Fibroblast of villous mesenchyme (primary cell): ENCODE measurements at places on chromosomes 6 and 20. TPM values are rescaled to one million over a fixed set of nuclear protein-coding genes. Genes with fewer than 3 reads are reported as not detected.

GLP1R gene
- total RNA-seq, result not detected in 2 replicates

SIGLEC1 gene
- not detected in 2 replicates for total RNA-seq

FRK gene
- 0.32 and 0.43 TPM in 2 replicates for total RNA-seq

SMOC2 gene
- 0.32 TPM in 1 of 2 replicates, not detected in the other for total RNA-seq

SIRPB1 gene
- not detected in 2 replicates for total RNA-seq

CASP8AP2 gene
- total RNA-seq, result 11.9 and 18.1 TPM in 2 replicates

TDP2 gene
- 13.2 and 22.9 TPM in 2 replicates for total RNA-seq

EEF1E1 gene
- 22.5 and 35.8 TPM in 2 replicates for total RNA-seq

ATP6V1G2 gene
- total RNA-seq, result 1.3 and 3.0 TPM in 2 replicates

PTCHD4 gene
- 4.2 and 4.7 TPM in 2 replicates for total RNA-seq

TGM2 gene
- 1,041 and 2,020 TPM in 2 replicates for total RNA-seq

KCNK5 gene
- not detected in 2 replicates for total RNA-seq

TUBB2B gene
- total RNA-seq, result 4.8 and 5.2 TPM in 2 replicates

SLC4A11 gene
- 1.6 and 1.7 TPM in 2 replicates for total RNA-seq

MYL9 gene
- 184 and 195 TPM in 2 replicates for total RNA-seq

LBP gene
- total RNA-seq, result not detected in 2 replicates

ATP5F1E gene
- total RNA-seq, result 27.2 and 27.7 TPM in 2 replicates

GPR63 gene
- total RNA-seq, result under 0.01 and 0.32 TPM in 2 replicates

SNAI1 gene
- total RNA-seq, result 1.3 TPM in 2 replicates

GSTA3 gene
- not detected in 2 replicates for total RNA-seq

C2 gene
- total RNA-seq, result 1.3 and 2.3 TPM in 2 replicates

ZNF76 gene
- 14.2 and 16.8 TPM in 2 replicates for total RNA-seq

DSP gene
- 28.1 and 33.2 TPM in 2 replicates for total RNA-seq

FHL5 gene
- total RNA-seq, result not detected in 2 replicates

KATNA1 gene
- total RNA-seq, result 18.0 and 21.6 TPM in 2 replicates

HCRTR2 gene
- not detected in 2 replicates for total RNA-seq

CLPSL1 gene
- total RNA-seq, result not detected in 2 replicates

LY6G5C gene
- total RNA-seq, result 0.43 and 0.64 TPM in 2 replicates

SPTLC3 gene
- total RNA-seq, result under 0.01 and 0.97 TPM in 2 replicates

ENPP3 gene
- total RNA-seq, result under 0.01 TPM in 1 of 2 replicates, not detected in the other

KCNK15 gene
- 0.32 and 1.7 TPM in 2 replicates for total RNA-seq

LCA5 gene
- total RNA-seq, result 3.5 and 5.2 TPM in 2 replicates

TBXT gene
- not detected in 2 replicates for total RNA-seq

GABRR1 gene
- total RNA-seq, result not detected in 2 replicates

CPXM1 gene
- 7.4 and 10.8 TPM in 2 replicates for total RNA-seq

PRL gene
- not detected in 2 replicates for total RNA-seq

KIF25 gene
- under 0.01 TPM in 1 of 2 replicates, not detected in the other for total RNA-seq

E2F1 gene
- total RNA-seq, result 7.1 and 7.3 TPM in 2 replicates

FOXF2 gene
- total RNA-seq, result 0.97 TPM in 1 of 2 replicates, not detected in the other

PDE7B gene
- total RNA-seq, result 1.7 and 3.9 TPM in 2 replicates

SIRPG gene
- total RNA-seq, result not detected in 2 replicates

DCDC2 gene
- total RNA-seq, result under 0.01 and 0.43 TPM in 2 replicates

ZSWIM1 gene
- 8.1 and 9.1 TPM in 2 replicates for total RNA-seq

SMPDL3A gene
- 13.4 and 21.3 TPM in 2 replicates for total RNA-seq

IL17F gene
- total RNA-seq, result under 0.01 TPM in 1 of 2 replicates, not detected in the other

HLA-DRB5 gene
- total RNA-seq, result not detected in 2 replicates

CRISP2 gene
- not detected in 2 replicates for total RNA-seq

SLC17A1 gene
- total RNA-seq, result not detected in 2 replicates

DLK2 gene
- total RNA-seq, result 0.64 and 1.7 TPM in 2 replicates

PAK5 gene
- total RNA-seq, result not detected in 2 replicates

MRS2 gene
- 25.1 and 38.4 TPM in 2 replicates for total RNA-seq

AKIRIN2 gene
- total RNA-seq, result 13.9 and 17.7 TPM in 2 replicates
